ENCODE measurements at places on chromosomes 2 and 18. TPM values are rescaled to one million over a fixed set of nuclear protein-coding genes. Genes with fewer than 3 reads are reported as not detected.
A peak's percentile ranks its signal among the peaks of the same experiment; 100 is the strongest.

Gene DAW1
- total RNA-seq = not detected

Gene OXER1
- total RNA-seq = 1.7 TPM

Gene SLC8A1
- total RNA-seq = 4.7 TPM

Gene ALS2
- 36.1 TPM for total RNA-seq

Gene GAREM1
- total RNA-seq = 11.0 TPM

Gene CGREF1
- 2.1 TPM for total RNA-seq

Gene SGPP2
- total RNA-seq = not detected

Gene RFTN2
- 20.6 TPM for total RNA-seq

Gene PARD3B
- 15.9 TPM for total RNA-seq

Gene PNO1
- 20.3 TPM for total RNA-seq

Gene LIMS4
- total RNA-seq = 0.75 TPM

Gene POTEE
- total RNA-seq = 1.0 TPM

Gene HOXD1
- not detected for total RNA-seq

Gene EMX1
- not detected for total RNA-seq

DNA sequence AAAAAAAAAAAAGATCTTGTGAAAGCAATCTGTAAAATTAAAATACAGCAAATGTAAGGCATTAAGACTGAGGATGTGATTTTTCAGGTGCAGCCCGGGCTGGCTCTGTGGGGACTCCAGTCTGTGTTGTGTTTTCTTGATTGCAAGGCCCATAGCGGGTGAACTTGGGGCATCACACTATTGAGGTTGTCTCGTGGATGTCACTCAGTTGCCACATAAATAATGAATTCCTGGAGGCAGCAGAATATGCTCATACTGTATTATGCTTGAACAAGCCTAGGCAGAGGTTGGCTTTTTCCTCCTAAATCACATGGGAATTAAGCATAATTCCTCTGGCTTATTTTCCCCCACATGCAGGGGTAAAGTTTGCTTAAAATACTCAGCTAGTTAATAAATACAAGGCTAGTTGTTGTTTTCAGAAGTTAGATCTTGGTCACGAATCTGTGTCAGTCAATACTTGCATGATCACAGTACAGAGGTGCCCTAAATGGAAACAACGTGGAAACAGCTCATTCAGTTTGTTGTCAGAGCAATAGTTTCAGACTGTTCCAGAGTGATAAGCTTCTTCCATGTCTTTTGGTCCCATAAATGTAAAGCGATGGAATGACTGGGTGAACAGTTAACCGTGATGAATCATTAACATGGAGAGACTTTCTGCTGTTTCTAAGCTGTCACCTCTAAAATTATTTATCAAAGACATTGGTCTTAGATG lies 16.4 kb downstream of the GEMIN6 start:
- H3K27ac ChIP-seq = no peak overlapping the region
- H3K36me3 ChIP-seq = no peaks in the 10 kb centered on the region
- no peaks in the 10 kb centered on the region for H3K4me1 ChIP-seq
- H3K27me3 ChIP-seq = no peaks in the 10 kb centered on the region
- H3K4me3 ChIP-seq = no peak overlapping the region

DNA sequence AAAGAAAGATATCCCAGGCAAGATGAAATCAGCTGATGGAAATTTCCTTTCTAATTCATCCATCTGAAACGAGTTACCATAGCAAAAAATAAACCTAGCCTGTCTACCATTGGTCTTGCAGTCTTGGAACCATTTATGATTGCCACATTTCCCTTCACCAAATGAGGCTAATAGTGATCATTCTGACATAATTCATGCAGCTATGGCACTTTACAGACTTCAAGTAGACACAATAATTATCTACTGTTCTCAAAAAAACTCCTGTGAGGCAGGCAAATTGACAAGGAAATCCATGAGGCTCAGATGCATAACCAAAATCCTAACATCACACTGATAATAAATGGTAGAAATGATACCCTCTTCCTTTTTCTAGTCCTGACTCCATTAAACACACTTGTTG lies 1669.7 kb upstream of the LRRTM1 start:
- no peak for DNase-seq
- H3K4me1 ChIP-seq = no peaks in the 10 kb centered on the region
- H3K36me3 ChIP-seq = no peaks in the 10 kb centered on the region
- no peaks in the 10 kb centered on the region for H3K27me3 ChIP-seq
- H3K4me3 ChIP-seq = no peak overlapping the region

GRCh38 chr2:157245846-157246764 lies 11.4 kb upstream of the GALNT5 start:
- no peak for DNase-seq
- H3K36me3 ChIP-seq = no peaks in the 10 kb centered on the region
- peaks cover 21% of the 10 kb centered on the region for H3K4me1 ChIP-seq
- H3K4me3 ChIP-seq = no peak overlapping the region

GRCh38 chr2:169139993-169140767 lies 70.8 kb downstream of the DHRS9 start:
- no peak overlapping the region for H3K4me3 ChIP-seq
- H3K27ac ChIP-seq = no peak overlapping the region
- peaks cover 12% of the 10 kb centered on the region for H3K4me1 ChIP-seq
- no peak for DNase-seq

- no peak overlapping the region for H3K4me3 ChIP-seq
- DNase-seq = no peak
- no peaks in the 10 kb centered on the region for H3K36me3 ChIP-seq
Measured at GRCh38 chr18:31451625-31452024, 4.1 kb downstream of the DSG3 start.

- no peak overlapping the region for H3K4me3 ChIP-seq
- no peaks in the 10 kb centered on the region for H3K27me3 ChIP-seq
- peaks cover 8% of the 10 kb centered on the region for H3K4me1 ChIP-seq
- DNase-seq = no peak
- H3K27ac ChIP-seq = no peak overlapping the region
Measured at GRCh38 chr2:211473116-211473515, 916.7 kb downstream of the CPS1 start.

GRCh38 chr2:12008425-12009061 lies 262.1 kb downstream of the LPIN1 start:
- DNase-seq = no peak
- H3K36me3 ChIP-seq = no peaks in the 10 kb centered on the region
- no peak overlapping the region for H3K4me3 ChIP-seq
- H3K27ac ChIP-seq = no peak overlapping the region
- H3K4me1 ChIP-seq = peaks cover 22% of the 10 kb centered on the region
- no peaks in the 10 kb centered on the region for H3K27me3 ChIP-seq

GRCh38 chr18:78979056-78979729 lies 425 bp upstream of the SALL3 start:
- no peak for DNase-seq
- no peak overlapping the region for H3K4me3 ChIP-seq
- no peak overlapping the region for H3K27ac ChIP-seq
- peaks cover 49% of the 10 kb centered on the region for H3K4me1 ChIP-seq
- peaks cover 6% of the 10 kb centered on the region for H3K36me3 ChIP-seq

DNA sequence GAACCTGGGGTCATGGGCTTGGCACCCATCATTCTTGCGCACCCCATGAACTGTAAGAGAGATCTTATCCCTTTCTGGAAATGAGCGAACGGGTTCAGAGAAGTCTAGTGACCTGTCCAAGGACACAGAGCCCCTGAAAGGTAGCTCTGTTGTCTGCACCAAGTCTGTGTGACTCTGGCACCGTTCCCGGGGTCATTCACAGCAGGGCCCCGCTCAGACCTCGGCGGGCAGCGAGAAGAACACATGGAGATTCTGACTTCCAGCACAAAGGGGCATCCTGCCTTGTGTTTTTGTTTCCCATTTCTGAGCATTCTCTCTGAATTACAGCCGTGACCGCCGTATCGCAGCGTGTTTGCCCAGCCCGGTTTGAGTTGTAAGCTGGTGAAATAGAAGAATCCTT lies 231.7 kb downstream of the KLHL29 start:
- peaks cover 70% of the 10 kb centered on the region for H3K4me1 ChIP-seq
- peak overlapping the region; percentile 8 for H3K4me3 ChIP-seq
- H3K27me3 ChIP-seq = no peaks in the 10 kb centered on the region

GRCh38 chr2:20449501-20450200 lies 2.8 kb downstream of the RHOB start:
- H3K27ac ChIP-seq = peak overlapping the region; percentile 92
- H3K4me1 ChIP-seq = peaks cover 59% of the 10 kb centered on the region
- peaks cover 3% of the 10 kb centered on the region for H3K27me3 ChIP-seq
- DNase-seq = no peak
- peak overlapping the region; percentile 94 for H3K4me3 ChIP-seq

DNA sequence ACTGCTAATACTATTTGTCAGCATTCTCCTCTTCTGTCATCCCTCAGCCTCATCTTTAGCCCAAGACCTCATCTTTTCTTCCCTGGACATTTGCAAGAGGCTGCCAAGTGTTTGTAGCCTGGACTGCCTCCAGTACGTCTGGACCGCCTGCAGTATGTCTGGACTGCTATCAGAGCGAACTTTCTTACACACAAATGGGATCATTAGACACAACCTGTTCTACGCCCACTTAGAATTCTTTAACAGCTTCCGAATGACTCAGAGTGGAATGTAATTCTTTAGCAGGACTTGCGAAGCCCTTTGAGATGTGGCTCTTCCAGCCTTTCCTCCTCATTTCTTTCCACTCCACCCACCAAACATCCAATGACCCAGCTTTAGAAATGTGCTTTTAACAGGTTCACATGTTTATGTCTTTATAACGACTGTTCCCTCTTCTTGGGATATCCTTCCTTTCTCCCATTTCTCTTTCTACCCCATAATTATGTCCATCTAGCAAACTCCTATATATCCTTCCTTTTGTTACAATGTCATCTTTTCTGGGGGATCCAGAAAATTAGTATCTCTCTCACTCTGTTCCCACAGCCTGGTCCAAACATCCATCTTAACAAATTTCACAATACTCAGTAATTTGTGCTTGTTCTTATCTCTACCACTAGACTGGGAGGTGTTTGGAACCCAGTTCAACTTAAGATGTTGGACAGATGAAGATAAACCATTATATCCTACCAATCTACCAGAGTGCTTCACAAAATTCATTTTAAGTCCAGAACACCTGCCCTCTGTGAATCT lies 171.3 kb upstream of the PGAP1 start:
- DNase-seq = no peak
- H3K4me1 ChIP-seq = peaks cover 18% of the 10 kb centered on the region
- H3K27me3 ChIP-seq = peaks cover 8% of the 10 kb centered on the region
- no peak overlapping the region for H3K4me3 ChIP-seq

DNA sequence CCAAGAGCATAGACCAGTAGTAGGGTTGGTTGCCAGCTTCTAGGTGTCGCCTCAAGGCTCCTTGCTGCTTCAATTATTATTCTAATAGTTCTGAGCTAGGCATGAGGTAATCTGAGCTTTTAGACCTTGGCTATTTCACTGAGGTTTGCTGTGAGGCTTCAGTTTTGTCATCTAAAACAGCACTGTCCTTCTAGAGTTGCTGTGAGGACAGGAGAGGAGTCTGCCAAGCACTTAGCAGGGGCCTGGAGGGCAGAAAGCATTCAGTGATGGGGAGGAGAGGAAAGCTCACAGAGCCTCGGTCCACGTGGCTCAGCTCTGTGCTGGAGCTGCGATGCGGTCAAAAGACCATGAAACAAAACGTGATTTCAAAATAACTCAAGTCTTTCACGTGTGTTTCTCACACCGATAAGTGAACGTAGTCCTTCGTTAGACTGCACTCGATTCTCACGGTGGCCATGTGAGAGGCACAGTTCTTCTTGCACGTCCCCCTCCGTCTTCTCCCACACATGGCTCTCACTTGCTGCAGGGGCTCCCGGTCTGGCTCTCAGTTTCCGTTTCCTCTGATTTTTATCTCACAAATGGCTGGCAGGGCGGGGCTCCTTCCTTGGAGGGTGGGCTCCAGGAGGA lies 113.7 kb downstream of the B3GNT2 start:
- no peak overlapping the region for H3K4me3 ChIP-seq
- H3K27me3 ChIP-seq = no peaks in the 10 kb centered on the region
- DNase-seq = no peak

- H3K4me1 ChIP-seq = peaks cover 11% of the 10 kb centered on the region
- peaks cover 15% of the 10 kb centered on the region for H3K36me3 ChIP-seq
- DNase-seq = no peak
- H3K27me3 ChIP-seq = no peaks in the 10 kb centered on the region
- H3K27ac ChIP-seq = no peak overlapping the region
Measured at GRCh38 chr2:148978706-148979105, 59.8 kb upstream of the LYPD6B start.

DNA sequence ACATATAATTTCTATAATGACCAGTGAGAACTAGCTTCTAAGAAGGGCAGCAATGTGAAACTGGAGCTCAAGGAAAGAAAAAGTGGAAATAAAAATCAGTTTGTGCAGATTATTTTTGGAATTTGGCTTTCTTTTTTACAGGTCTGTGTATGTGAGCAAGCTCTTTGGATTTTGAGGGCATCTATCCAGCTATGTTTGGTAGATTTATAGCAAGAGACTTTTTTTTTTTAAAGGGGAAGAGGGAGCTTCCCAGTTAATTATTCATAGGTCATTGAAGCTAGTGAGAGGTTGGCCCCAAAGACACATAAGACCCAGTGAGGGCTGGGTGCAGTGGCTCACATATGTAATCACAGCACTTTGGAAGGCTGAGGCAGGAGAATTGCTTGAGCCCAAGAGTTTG lies 24.0 kb upstream of the COLEC12 start:
- H3K4me1 ChIP-seq = peaks cover 7% of the 10 kb centered on the region
- DNase-seq = no peak
- H3K27ac ChIP-seq = no peak overlapping the region
- H3K4me3 ChIP-seq = no peak overlapping the region

DNA sequence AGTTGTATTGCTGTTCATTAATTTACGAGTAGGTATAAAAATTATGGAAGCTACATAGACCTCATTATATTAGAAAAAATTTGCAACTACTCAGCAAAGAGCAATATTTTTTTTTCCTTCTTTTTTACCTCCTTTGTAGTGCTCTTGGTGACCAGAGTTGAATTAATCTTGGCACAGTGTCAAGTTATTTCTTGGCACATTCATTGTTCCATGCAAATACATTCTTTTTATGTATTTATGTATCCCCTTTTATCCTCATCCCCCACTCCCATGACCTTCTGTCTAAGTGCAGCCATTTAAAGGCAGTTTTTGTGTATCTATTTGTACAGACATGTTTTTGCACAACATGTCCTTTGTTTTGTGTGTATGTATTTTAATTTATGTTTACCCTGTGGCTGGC lies 224.5 kb downstream of the CCDC102B start:
- peaks cover 5% of the 10 kb centered on the region for H3K4me1 ChIP-seq
- DNase-seq = no peak
- H3K27me3 ChIP-seq = no peaks in the 10 kb centered on the region

DNA sequence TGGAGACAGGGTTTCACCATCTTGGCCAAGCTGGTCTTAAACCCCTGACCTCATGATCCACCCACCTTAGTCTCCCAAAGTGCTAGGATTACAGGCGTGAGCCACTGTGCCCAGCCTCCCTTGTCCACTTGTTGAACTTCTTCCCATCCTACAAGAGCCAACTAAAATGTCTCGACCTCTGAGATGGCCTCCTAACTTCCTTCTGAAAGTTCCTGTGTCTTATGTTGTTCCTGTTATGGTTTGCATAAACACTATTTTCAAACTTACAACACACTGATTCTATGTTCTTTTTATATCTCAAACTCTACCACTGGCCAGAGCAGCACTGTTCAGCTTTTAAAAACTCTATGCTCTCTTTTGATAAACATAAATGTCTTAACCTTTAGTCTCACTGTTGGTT lies 63.3 kb upstream of the UGP2 start:
- H3K27ac ChIP-seq = peak overlapping the region; percentile 5
- H3K4me1 ChIP-seq = peaks cover 10% of the 10 kb centered on the region
- no peaks in the 10 kb centered on the region for H3K36me3 ChIP-seq
- no peak overlapping the region for H3K4me3 ChIP-seq
- DNase-seq = no peak

All from neural crest cell (in vitro differentiated cells).